ENCODE measurements at places on chromosomes 5 and 9.

GRCh38 chr9:132168347-132168746 lies 6.5 kb downstream of the NTNG2 start:
- no peak for DNase-seq

- DNase-seq = no peak
These were observed 32.3 kb upstream of the MAMDC2 start for GRCh38 chr9:70011366-70011765.

DNA sequence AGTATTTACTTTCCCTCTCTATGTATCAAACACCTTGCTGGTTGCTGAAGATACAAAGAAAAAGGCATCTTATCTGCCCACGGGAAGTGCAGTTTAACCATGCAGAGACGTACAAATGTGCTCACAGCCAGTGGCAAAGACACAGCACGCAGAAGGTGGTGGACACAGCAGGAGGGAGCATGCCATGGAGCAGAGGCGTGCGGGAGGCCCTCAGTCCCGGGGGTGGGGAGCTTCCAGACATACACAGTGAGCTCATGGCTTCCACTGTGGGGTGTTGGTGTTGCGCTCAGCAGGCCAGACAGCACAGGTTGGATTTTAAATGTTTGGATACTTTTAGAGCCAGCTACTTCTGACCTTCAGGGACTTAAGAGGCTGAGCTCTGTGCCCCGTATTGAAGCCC lies 8.8 kb upstream of the BARX1 start:
- DNase-seq = no peak

DNA sequence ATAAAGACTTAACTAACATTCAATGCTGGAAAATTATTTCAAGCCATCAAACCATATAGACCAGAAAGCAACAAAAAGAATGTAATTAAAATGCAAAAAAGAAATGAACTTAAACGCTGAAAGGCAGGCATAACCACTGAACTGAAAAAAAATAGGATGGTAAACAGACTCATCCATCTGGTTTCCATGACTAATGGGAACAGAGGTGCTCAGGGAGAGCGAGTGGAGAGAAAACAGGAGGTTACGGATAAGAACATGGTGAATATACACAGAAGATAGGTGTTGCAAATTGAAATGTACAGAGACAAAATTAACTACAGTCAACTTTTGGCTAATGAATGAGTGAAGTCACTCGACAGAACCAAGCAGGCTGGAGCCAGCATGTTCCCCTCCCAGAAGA lies 43.5 kb upstream of the RNF38 start:
- DNase-seq = no peak

DNA sequence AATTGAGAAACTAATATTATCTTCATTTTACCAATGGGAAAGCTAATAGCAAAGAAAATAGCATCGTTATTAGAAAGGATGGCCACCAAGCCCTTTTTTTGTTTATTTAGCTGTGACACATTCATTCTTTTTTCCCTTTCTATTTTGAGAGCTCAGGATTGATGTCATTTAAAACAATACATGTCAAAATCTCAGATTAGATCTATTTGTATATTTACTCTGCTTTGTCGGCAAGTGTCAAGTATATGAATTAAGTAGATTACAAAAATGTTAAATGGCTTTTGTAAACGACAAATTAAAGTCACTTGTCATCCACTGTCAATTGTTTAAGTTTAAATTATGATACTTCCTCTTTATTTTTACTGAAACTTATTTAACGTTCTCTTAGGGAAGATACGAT lies 118.9 kb downstream of the PAM start:
- no peak for DNase-seq

DNA sequence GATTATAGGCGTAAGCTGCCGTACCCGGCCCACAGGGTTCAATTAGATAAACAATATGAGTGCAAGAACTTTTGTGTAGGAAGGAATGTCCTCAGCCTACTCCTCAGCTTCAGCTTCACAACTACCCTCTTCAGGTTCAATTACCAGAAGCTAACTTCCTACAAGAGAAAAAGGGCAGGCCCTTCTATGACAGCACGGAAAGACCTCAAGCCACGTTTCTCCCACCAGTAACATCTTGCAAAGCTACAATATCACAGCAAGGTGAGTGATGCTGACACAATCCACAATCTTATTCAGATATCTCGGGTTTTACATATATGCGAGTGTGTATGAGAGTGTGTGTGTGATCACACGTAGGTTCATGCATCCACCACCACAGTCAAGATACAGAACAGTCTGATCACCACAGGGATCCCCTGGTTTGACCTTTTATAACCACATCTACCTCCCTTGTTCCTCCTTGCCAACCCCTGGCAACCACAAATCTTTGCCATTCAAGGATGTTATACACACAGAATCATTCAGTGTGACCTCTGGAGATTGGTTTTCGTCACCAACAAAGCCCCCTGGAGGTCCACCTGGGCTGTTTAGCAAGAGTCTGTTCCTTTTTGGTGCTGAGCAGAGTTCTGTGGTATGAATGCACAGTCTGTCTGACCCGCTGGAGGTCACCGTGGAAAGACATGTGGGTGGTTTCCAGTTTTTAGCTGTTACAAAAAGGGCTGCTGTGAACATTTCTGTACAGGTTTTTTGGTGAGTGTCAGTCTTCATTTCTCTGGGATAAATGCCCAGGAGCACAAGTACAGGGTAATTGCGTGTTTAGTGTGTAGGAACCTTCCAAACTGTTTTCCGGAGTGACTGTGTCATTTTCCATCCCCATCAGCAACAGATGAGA lies 38.2 kb downstream of the IPPK start:
- no peak for DNase-seq

- DNase-seq = no peak
These were observed 16.3 kb downstream of the DAPK1 start for GRCh38 chr9:87513880-87514535.

- DNase-seq = no peak
These were observed 12.2 kb downstream of the PPP3R2 start for GRCh38 chr9:101582553-101582952.

DNA sequence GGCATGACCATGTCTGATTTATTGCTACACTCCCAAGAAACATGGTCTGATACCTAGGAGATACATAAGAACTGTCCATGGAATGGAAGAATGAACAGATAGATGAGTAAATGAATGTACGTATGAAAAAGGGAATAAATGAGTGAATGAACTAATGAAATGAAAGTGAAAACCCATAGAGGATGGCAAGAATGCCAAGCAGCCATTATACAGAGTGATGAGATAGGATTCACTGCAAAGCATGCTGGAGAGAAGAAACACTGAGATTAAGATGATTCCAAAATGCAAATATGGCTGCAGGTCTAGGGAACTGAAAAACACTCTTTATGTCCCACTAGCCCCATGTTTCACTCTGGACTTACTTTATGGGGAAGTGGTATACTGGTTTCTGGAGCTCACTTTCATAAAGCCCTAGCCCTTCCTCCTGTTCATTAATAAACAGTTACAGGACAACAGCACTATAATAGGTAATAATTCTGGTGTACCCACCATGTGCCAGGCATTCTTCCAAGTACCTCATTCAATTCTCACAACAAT lies 170.3 kb upstream of the RAD23B start:
- DNase-seq = no peak

DNA sequence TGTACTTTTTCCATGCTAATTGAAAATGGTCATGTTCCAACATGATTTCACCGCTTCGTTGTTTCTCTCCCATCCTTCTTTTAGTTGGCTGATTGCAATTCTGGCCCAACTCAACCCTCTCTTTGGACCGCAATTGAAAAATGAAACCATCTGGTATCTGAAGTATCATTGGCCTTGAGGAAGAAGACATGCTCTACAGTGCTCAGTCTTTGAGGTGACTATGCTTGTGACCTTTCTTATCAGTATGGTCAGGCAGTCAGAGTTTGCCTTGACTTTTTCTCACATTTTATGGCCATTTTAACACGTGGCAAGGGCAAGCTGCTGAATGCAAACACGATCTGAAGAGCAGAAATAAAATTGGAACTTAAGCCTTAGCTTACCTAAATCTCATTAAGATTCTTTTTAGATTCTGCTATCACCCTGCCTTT lies 36.0 kb upstream of the CREBRF start:
- DNase-seq = no peak

DNA sequence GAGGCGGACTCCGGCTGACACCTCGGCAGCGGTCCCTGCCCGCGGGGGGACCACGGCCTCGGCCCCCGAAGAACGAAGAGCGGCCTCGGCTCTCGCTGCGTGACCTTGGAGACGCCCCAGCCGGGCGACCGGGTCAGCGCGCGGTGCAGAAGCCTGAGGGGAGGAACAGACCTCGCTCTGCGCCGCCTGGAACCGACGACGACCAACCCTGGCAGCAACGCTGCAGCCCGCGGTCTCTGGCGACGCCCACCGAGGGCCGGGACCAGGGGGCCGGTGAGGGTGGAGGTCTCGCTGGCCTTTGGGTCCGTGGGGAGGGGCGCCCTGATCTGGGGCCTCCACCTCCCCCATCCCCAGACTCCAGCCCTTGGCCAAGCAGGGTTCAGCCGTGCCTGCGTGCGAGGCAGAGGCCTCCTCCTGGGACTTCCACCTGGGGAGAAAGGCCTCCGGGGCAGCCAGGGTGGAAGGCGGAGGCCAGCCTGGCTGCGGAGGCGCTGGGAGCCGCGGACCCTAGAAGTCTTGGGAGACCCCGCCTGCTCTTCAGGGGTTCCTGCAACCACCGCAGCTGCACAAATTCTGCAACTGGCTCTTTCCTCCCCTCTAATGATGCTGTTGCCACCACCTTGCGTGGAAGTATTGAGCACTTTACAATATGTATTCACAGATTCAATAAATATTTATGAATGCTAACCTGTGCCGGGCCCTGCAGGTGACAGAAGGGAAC lies 44.3 kb upstream of the SLC12A7 start:
- DNase-seq = no peak
